ENCODE measurements at places on chromosomes 7 and 10.

- no peak for DNase-seq
Observed at GRCh38 chr10:120688928-120689327, 162.2 kb upstream of the WDR11 start.

- DNase-seq = no peak
Observed at GRCh38 chr7:82841828-82842227, 320.9 kb downstream of the PCLO start.

GRCh38 chr10:119166564-119166963 is 1.1 kb upstream of the SFXN4 start:
- DNase-seq = no peak

GRCh38 chr7:79341902-79342301 is 111.6 kb downstream of the MAGI2 start:
- DNase-seq = no peak

- DNase-seq = no peak
Observed at GRCh38 chr10:84200537-84201243, 6.4 kb downstream of the CDHR1 start.

Data from HCEC 1CT (cell line).